Activated CD4-positive, alpha-beta T cell treated with anti-CD3 and anti-CD28 coated beads, Interleukin-2, amount 50 U/mL, for 24 hours (primary cell): ENCODE measurements at places on chromosomes 7 and 10.

DNA sequence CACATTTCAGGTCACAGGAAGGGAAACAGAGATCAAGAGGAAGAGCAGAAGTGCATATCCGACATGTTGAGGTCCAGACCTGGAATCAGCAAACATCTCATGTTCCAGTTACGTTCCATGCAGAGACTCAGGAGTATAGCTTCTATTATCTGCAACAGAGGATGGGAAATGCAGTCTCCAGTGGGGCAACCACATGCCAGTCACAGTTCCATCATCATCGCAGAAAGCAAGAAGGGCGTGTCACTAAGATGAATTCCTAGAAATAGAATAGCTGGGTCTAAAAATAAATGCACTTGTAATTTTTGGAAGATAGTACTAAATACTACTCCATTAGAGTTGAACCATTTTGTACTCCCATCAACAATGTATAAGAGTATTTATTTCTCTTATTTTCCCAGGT lies 133.2 kb upstream of the MDFIC start:
- DNase-seq = no peak

- no peak for DNase-seq
These were observed 45.5 kb upstream of the CYTH3 start for GRCh38 chr7:6317797-6318438.

DNA sequence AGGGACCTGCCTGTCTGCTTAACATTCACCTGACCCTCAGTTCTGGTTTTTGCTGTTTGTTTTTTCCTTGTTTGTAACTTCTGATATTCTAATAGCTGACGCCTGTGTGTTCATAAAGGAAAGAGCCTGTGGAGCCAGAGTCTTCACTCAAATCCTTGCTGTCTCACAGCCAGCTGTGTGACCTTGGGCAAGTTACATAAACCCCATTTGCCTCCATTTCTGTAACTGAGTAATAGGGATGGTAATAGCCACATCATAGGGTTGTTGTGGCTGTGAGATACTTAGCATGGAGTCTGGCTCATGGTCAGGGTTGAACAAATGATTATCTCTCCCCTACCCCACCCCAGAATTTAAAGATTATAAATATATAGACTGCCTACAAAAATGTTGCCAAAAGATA lies 27.0 kb downstream of the WBP1L start:
- DNase-seq = no peak

GRCh38 chr10:80580638-80581468 lies 43.2 kb downstream of the SH2D4B start:
- DNase-seq = no peak

- DNase-seq = peak; percentile 71
These were observed 31.7 kb downstream of the CYCS start for GRCh38 chr7:25093268-25093826.

DNA sequence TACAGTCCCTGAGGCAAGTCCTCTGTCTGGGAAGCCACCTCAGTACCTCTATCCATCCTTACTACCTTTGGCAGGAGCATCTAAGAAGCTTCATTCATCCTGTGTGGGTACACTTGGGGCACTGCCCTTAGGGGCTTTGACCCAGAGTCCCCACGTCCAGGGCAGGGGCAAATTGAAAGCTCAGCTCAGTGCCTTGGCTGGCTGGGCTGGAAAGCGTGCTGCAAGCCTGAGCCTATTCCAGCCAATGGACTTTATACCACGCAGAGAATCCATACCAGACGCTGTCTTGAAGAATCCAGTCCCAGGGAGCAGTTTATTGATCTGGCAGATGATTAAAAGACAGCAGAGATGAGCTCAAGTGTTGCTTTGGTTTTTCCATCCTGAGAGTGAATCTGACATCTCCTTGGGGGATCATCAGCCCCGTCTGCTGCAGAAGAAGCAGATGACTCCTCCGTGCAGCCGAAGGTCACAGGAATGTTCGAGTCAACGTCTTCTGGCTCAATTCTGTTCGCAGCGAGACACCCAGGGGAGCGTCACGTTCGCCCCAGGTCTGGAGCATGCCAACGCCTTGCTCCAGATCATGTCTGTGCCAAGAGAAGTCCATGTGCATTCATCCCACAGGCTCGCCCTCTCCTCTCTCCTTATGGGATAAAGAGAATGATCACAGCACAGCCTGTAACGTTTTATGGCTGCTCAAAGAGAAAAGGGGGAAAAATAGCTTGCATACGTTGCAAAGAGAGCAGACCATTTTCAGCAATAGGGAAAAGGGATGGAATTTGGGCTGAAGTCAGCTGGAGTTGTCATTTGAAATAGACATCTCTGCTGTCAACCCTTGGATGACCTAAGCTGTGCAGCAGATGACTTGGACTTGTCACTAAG lies 35.8 kb upstream of the LYZL1 start:
- DNase-seq = no peak

DNA sequence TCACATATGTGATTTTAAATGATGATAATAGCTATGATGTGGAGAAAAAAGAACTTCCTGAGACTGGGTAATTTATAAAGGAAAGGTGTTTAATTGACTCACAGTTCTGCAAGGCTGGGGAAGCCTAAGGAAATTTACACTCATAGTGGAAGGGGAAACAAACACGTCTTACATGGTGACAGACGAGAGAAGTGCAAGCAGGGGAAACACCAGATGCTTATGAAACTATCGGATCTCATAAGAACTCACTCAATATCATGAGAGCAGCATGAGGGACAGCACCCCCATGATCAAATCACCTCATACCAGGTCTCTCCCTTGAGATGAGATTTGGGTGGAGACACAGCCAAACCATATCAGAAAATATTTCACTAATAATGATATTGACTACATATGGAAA lies 4.1 kb upstream of the LIPN start:
- peak; percentile 27 for DNase-seq
